ENCODE measurements at places on chromosomes 12 and 14. TPM values are rescaled to one million over a fixed set of nuclear protein-coding genes. Genes with fewer than 3 reads are reported as not detected.

DNA sequence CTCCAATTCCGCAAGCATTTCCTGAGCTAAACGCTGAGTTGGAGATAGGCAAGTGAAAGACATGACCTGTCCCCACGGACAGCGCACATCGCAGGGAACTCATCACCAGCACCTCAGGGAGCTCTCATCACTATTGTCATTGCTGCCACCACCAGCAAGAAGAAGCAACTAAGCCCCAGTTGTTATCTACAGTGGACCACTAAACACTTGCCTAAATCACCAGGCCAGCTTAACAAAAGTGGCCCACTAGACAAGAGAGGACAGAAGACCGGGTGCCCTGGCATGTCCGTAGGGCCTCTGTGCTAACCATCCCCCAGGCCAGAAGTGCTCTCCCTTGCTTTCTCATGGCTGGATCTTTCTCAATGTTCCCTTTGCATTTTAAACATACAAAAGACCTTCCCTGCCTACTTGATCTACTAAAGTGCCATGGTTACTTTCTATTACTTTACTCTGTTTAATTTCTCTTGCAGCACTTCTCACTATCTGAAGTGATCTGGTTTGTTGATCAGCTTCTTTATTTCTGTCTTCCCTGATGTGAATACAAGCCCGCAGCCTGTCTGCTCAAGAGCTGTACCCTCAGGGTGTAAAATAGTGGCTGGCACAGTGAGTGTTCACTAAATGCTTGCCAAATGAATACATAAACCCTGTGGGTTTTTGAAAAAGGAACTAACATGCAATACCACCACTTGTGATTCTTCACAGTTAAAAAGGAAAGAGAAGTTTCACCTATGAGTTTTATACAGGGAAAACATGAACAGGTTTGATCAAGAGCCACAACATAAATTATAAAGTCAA lies 60.9 kb upstream of the RFLNA start:
- no peak overlapping the region for H3K27ac ChIP-seq
- H3K27me3 ChIP-seq, result no peaks in the 10 kb centered on the region
- H3K4me3 ChIP-seq, result no peak overlapping the region

DNA sequence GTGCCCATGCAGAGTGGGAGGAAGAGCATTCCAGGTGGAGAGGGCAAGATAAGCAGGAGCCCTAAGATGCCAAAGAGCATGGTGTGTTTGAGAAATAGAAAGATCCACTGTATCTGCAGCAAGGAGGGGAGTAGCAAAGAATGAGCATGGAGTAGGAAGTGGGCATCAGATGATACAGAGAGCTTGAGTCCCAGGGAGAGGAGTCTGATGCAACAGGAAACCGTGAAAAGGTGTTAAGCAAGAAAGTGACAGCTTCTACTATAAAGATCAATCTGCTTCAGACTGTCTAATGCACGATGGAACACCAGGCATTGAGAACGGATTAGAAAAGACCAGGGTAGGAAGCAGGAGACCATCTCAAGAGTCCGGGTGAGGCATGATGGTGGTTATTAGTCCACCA lies 12.3 kb upstream of the GPRC5D start:
- no peaks in the 10 kb centered on the region for H3K27me3 ChIP-seq
- DNase-seq, result no peak
- H3K4me1 ChIP-seq, result no peaks in the 10 kb centered on the region

- no peaks in the 10 kb centered on the region for H3K27me3 ChIP-seq
- H3K27ac ChIP-seq, result no peak overlapping the region
- peaks cover 4% of the 10 kb centered on the region for H3K4me1 ChIP-seq
- no peak for DNase-seq
- H3K4me3 ChIP-seq, result no peak overlapping the region
- H3K36me3 ChIP-seq, result no peaks in the 10 kb centered on the region
Measured at GRCh38 chr12:5794156-5794555, 150.9 kb downstream of the ANO2 start.

- no peaks in the 10 kb centered on the region for H3K4me1 ChIP-seq
- H3K4me3 ChIP-seq, result no peak overlapping the region
- no peaks in the 10 kb centered on the region for H3K36me3 ChIP-seq
- H3K27me3 ChIP-seq, result no peaks in the 10 kb centered on the region
- DNase-seq, result no peak
Measured at GRCh38 chr14:21631084-21631483, 3.7 kb downstream of the OR10G2 start.

DNA sequence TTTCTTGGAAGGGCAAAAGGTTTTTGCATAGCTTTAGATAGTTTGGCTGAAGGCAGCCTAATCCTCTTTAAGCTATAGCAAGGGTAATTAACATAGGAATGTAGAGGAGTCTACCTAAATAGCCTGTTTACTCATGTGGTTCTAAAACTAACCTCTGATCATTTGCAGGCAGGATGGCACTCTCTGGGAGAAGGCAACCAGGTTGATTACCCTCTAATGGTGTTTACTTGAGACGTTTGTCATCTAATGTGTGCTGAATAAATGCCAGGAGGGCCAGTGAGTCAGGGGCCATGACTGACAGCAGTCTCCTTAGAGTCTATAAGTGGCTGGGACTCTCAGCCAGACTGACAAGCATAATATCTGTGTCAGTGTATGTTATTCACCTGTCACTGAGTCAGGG lies 286.4 kb downstream of the PCNX1 start:
- no peaks in the 10 kb centered on the region for H3K36me3 ChIP-seq
- no peaks in the 10 kb centered on the region for H3K4me1 ChIP-seq
- no peak overlapping the region for H3K4me3 ChIP-seq
- H3K27ac ChIP-seq, result no peak overlapping the region
- H3K27me3 ChIP-seq, result no peaks in the 10 kb centered on the region

DNA sequence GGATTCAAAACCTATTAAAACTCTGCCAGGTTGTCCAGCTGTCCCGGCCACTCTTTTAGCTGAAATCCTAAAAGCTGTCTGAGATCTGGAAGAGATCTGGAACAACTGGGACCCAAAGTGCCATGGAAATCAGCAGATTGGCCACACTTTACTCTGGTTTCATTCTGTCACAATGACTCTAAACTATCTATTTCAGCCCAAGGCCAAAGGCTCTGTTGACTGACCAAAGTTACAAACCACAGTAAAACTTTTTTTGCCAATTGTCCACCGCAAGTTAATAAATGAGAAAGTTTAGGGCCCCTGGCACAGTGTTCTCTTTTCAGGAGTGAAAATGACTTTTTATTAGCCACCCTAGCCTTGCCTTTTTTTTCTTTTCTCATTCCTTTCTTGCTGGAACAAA lies 113.4 kb upstream of the CPM start:
- no peak overlapping the region for H3K27ac ChIP-seq
- H3K27me3 ChIP-seq, result no peaks in the 10 kb centered on the region
- H3K4me3 ChIP-seq, result no peak overlapping the region
- no peaks in the 10 kb centered on the region for H3K4me1 ChIP-seq
- no peak for DNase-seq

DNA sequence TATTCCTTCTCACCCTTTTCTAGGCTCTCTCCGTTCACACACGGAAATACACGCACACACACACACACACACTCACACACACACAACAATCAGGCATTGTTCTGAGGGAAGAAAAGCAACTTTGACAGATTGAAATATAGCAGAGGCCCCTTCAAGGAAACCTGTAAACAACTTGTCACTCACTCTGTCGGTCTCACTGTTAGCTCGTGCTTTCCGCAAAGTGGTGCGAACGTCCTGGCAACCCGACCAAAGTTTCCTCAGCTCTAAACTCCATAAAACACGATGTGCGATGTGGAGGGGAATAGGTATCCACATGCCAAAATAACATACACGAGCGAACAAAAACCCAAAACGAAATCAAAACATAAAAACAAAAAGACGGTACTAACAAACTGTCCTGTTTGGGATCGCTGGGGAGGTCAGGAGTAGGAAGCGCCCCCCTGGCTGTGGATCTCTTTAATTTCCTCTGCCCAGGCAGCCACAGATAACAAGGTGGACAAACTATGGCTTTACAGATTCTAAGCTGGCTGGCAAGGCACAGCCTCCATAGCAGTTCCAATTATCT lies 822 bp upstream of the SOX5 start:
- H3K4me1 ChIP-seq, result no peaks in the 10 kb centered on the region
- H3K27me3 ChIP-seq, result no peaks in the 10 kb centered on the region
- H3K27ac ChIP-seq, result peak overlapping the region; percentile 75
- H3K4me3 ChIP-seq, result peak overlapping the region; percentile 75
- H3K36me3 ChIP-seq, result no peaks in the 10 kb centered on the region
- DNase-seq, result peak; percentile 71

- peak overlapping the region; percentile 88 for H3K27ac ChIP-seq
- H3K4me1 ChIP-seq, result peaks cover 53% of the 10 kb centered on the region
- H3K36me3 ChIP-seq, result peaks cover 18% of the 10 kb centered on the region
- no peak for DNase-seq
- H3K4me3 ChIP-seq, result peak overlapping the region; percentile 78
Measured at GRCh38 chr12:56082382-56082781, 2.4 kb downstream of the ERBB3 start.

- peaks cover 4% of the 10 kb centered on the region for H3K4me1 ChIP-seq
- no peaks in the 10 kb centered on the region for H3K27me3 ChIP-seq
- peak; percentile 10 for DNase-seq
- H3K27ac ChIP-seq, result no peak overlapping the region
- no peak overlapping the region for H3K4me3 ChIP-seq
Measured at GRCh38 chr14:59274991-59275391, 86.5 kb downstream of the DAAM1 start.

- H3K36me3 ChIP-seq, result no peaks in the 10 kb centered on the region
- no peak for DNase-seq
- no peaks in the 10 kb centered on the region for H3K27me3 ChIP-seq
- no peak overlapping the region for H3K27ac ChIP-seq
- H3K4me3 ChIP-seq, result no peak overlapping the region
Measured at GRCh38 chr12:85138833-85139232, 102.7 kb downstream of the LRRIQ1 start.

DNA sequence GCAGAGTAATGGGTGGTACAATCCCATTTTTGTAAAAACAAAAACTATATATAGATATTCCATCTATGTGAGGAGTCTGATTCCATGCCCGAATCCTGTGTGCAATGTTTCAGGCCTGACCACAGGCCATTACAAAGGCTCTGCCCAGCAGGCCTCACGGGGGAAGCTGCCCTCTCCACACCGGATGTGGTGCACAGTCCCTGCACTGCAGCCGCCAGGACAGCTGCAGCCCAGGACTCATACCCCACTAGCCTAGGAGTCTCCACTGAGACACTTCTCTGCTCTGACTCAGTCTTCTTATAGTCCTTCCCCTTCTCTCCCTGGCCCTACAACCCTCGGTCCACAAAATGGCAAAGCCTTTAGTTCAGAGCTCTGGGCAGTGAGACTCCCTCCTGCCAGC lies 190.4 kb downstream of the PPM1H start:
- H3K4me1 ChIP-seq, result no peaks in the 10 kb centered on the region
- no peak overlapping the region for H3K27ac ChIP-seq
- no peaks in the 10 kb centered on the region for H3K36me3 ChIP-seq
- no peak for DNase-seq
- no peak overlapping the region for H3K4me3 ChIP-seq

- no peaks in the 10 kb centered on the region for H3K36me3 ChIP-seq
- H3K4me1 ChIP-seq, result no peaks in the 10 kb centered on the region
Measured at GRCh38 chr14:50560931-50561285, 963 bp downstream of the ATL1 start.

GRCh38 chr12:10031771-10032175 lies 1.3 kb downstream of the CLEC9A start:
- H3K4me1 ChIP-seq, result no peaks in the 10 kb centered on the region
- no peak overlapping the region for H3K27ac ChIP-seq
- no peaks in the 10 kb centered on the region for H3K36me3 ChIP-seq
- H3K4me3 ChIP-seq, result no peak overlapping the region
- no peak for DNase-seq

Gene PTPRB
- 13.9 TPM for total RNA-seq

DNA sequence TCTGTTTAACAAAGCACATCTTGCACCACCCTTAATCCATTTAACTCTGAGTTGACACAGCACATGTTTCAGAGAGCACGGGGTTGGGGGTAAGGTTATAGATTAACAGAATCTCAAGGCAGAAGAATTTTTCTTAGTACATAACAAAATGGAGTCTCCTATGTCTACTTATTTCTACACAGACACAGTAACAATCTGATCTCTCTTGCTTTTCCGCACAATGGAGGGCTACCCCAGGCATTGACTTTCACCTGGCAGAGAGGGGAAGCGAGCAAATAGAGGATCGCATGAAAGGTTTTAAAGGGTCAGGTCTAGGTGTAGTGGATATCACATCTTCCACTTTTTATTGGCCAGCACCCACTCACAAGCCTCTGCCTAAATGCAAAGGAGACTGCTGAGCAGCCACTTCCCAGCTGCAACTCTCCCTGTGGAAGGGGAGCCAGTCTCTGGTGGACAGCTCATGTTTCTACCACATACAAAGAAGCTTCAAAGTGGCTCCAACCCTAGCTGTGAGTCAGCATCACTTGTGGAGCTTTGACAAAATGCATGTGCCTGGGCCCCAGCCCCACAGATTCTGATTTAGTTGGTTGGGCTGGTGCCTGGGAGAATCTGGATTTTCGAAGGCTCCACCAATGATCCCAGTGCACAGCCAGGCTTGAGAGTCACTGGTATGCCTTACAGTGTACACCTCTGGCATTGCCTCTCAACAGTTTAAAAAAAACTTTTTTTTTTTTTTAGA lies 7.2 kb upstream of the FNTB start:
- H3K27ac ChIP-seq, result no peak overlapping the region
- no peak for DNase-seq
- H3K4me3 ChIP-seq, result no peak overlapping the region
- H3K27me3 ChIP-seq, result no peaks in the 10 kb centered on the region

Gene TRMT5
- total RNA-seq, result 21.6 TPM

DNA sequence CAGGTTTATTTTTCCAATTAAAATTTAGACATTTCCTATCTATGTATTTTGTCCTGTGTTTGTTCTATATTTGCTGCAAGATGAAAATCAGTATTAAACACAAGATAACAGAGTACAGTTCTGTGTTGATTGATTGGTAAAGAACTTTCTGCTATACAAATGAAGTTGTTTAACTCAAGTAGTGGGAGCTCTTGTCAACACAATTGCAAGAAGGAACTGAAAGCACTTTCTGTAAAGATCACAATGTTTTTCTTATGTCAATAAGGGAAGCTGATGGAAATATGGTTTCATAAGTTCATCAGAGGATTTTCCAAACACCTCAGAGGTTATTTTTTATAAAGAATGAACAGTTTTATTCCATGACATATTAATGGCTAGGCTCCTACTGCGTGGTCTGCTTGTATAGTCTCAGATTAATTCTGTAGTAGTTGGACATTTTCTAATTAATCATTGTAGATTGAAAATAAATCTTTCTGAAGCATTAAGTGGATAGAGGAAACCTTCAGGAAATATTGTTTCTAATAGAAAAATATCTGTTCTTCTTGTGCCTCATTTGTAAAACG lies 379.5 kb downstream of the LRFN5 start:
- H3K27me3 ChIP-seq, result no peaks in the 10 kb centered on the region
- no peaks in the 10 kb centered on the region for H3K36me3 ChIP-seq
- no peak overlapping the region for H3K4me3 ChIP-seq
- no peaks in the 10 kb centered on the region for H3K4me1 ChIP-seq
- H3K27ac ChIP-seq, result no peak overlapping the region

Gene SPIC
- not detected for total RNA-seq

DNA sequence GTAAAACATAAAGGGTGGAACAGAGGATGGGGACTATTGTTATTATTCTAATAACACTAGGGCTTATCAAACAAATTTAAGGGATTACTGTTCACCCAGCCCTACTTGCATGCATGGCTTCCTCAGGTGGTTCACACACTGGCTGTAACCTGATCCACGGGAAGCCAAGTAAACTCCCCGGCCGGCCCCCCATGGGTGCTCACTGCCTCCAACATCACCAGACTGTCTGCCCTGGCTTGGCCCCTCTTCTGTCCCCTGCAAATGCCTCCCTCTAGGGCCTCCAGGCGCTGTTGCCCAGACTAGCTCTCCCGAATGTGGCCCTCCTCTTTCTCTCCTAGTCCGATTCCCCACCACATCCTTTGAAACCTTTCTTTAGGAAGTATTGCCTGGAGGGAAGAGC lies 18.6 kb downstream of the FAIM2 start:
- H3K4me3 ChIP-seq, result no peak overlapping the region
- peaks cover 2% of the 10 kb centered on the region for H3K27me3 ChIP-seq
- no peak for DNase-seq
- peaks cover 17% of the 10 kb centered on the region for H3K4me1 ChIP-seq
- peaks cover 65% of the 10 kb centered on the region for H3K36me3 ChIP-seq
